ENCODE measurements at places on chromosomes 2 and 18.

- no peak for DNase-seq
Measured at GRCh38 chr2:36906277-36906676, 60.1 kb downstream of the STRN start.

GRCh38 chr2:175152242-175152641, 15.8 kb downstream of the ATF2 start:
- DNase-seq, result no peak

DNA sequence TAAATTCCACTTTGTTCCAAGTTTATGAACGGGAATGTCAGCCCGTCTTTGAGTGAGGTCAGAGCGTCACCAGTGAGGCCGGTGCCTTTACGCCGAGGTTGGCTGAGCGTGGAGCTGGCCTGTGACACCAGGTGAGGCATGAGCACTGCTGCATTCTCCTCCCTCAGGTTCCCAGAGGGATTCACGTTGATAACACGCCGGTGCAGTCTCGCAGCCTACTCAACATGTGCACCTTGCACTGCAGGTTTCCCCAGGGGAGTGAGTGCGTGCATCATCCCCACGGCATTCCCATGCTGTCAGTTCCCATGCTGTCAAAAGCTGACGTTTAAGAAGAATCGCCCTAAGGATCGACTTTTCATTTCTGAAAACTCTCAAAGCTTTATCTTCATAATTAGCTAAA, 213.3 kb downstream of the LDLRAD4 start:
- no peak for DNase-seq

DNA sequence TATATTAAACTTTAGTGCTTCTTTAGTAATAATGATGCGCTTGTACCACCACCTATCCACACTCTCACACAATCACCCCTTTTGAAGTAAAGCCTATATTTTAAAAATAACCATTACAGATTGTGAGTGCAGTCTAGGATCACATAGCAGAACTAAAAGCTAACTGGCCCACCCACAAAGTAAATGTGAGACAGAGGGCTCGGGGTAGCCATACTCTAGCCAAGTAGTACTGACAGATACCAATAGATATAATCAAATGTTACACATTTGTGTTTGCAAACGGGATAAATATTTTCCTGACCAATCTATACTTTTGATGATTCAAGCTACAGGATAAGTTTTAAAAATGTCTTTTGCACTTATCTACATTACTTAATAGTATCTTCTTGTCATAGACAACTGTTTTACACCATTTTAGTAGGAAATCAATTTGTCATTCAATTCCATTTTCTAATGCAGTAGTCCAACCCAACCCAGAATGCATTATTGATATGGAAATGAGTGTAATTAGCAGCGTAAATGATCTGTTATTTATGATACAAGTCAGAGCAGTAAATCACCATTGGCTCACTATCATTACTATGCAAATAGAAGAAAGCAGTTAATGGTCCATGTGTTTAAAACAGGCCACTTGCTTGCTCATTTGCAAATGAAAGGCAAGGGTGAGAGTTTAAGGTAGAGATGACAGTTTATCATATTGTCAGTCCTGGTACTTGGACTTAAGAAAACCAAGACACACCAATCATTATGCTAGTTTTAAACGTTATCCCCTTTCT, 111.8 kb downstream of the ERBB4 start:
- no peak for DNase-seq

All from T1000 (cell line).